Stimulated activated CD4-positive, alpha-beta T cell treated with anti-CD3 and anti-CD28 coated beads, TNF-alpha, amount 100 ng/mL, for 24 hours (primary cell): ENCODE measurements at places on chromosomes 1 and 21.
A peak's percentile ranks its signal among the peaks of the same experiment; 100 is the strongest.

- no peak for DNase-seq
These were observed 56.8 kb upstream of the CSF3R start for GRCh38 chr1:36539526-36539925.

GRCh38 chr1:205449750-205450443 lies 5.9 kb downstream of the BLACAT1 start:
- DNase-seq = no peak

GRCh38 chr1:62423580-62424242 lies 13.1 kb upstream of the USP1 start:
- DNase-seq = no peak

- DNase-seq = no peak
These were observed at the start of gene EFNA1 for GRCh38 chr1:155127105-155127966. Gene EFNA1, plus strand, starts transcription at chr1:155127876. Its CDS starts 102 bp downstream, at chr1:155127978.

- DNase-seq = no peak
These were observed 72.2 kb upstream of the SELENON start for GRCh38 chr1:25727635-25728286.

GRCh38 chr1:174160109-174160473 lies 771 bp downstream of the RABGAP1L start:
- peak; percentile 16 for DNase-seq

GRCh38 chr1:23930861-23931490 lies 17.8 kb upstream of the CNR2 start:
- no peak for DNase-seq

GRCh38 chr1:166848193-166848592 lies 8.9 kb downstream of the POGK start:
- DNase-seq = no peak

DNA sequence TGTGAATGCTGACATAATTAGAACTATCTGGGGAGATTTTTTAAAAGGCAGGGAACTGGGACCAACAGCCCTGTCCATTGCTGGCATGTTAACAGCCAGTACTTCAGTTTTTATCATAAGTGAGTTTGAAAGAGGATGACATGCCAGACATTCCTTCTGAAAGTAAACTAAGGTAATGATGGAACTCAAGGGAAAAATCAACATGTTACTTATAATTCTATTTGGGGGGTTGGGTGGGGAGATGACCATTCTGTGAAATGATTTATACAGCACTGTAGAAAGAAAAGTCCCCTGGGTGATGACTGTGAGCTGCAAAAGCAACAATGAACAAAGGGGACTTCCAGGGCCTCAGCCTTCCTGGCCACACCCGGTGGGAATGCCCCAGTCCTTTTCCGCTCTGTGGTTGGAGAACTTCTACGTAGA lies 5.4 kb upstream of the LAMC2 start:
- no peak for DNase-seq

DNA sequence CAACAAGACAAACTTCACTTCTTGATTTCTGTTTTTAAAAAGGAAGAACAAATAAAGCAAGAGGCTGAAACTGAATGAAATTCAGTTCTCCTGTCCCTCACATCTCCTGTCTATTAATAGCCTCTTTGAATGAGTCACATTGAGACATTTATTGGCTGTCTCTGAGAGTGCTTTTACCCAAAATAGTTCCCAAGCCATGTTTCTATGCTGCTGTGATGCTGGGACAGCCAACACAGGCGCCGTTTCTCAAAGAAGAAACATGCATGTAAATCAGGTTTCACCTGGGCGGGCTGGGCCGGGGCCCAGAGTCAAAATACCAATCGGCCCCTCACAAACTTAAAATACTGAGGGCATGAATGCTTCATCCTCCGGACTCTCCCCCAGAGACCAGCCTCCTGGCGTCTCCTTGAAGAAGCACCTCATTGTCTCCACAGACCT lies 105.2 kb downstream of the EDEM3 start:
- no peak for DNase-seq

DNA sequence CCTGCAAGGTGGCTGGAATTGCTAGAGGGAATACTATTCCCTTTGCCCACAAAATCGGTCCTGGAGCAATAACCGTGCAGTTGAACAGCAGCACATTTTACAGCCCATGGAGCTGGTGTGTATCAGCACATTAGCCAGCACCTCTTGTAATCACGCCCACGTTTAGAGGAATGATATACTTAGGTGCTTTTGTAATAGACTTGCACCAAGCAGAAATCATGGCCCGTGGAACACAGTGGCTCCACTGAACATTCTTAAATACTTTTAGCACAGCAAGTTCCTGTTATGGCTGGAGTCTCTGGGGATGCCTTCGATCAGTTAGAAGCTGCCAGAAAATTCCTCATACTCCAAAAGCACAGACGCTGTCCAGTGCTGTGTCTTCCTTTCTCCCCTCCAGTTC lies 218.1 kb upstream of the FAM78B start:
- DNase-seq = no peak

DNA sequence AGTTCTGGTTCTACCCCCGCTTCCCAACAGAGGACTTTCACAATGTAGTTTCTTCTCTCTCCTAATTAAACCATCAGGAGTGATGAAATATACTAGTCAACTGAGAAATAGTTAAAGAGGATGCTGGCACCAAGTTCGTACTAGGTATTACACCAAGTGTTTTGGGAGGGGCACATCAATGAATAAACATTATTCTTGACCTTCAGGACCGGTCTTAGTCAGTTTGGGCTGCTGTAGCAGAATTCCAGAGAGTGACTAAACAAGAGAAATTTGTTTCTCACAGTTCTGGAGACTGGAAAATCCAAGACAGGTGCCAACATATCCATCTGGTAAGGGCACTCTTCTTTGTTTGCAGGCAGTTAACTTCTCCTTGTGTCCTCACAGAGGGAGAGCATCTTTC lies 103.8 kb downstream of the SPATA17 start:
- DNase-seq = no peak

- no peak for DNase-seq
These were observed 197.8 kb downstream of the HIVEP3 start for GRCh38 chr1:41720861-41721410.

- DNase-seq = no peak
These were observed 37.4 kb downstream of the CFAP74 start for GRCh38 chr1:1966071-1966740.

GRCh38 chr1:193338194-193338593 lies 151.8 kb upstream of the B3GALT2 start:
- no peak for DNase-seq

DNA sequence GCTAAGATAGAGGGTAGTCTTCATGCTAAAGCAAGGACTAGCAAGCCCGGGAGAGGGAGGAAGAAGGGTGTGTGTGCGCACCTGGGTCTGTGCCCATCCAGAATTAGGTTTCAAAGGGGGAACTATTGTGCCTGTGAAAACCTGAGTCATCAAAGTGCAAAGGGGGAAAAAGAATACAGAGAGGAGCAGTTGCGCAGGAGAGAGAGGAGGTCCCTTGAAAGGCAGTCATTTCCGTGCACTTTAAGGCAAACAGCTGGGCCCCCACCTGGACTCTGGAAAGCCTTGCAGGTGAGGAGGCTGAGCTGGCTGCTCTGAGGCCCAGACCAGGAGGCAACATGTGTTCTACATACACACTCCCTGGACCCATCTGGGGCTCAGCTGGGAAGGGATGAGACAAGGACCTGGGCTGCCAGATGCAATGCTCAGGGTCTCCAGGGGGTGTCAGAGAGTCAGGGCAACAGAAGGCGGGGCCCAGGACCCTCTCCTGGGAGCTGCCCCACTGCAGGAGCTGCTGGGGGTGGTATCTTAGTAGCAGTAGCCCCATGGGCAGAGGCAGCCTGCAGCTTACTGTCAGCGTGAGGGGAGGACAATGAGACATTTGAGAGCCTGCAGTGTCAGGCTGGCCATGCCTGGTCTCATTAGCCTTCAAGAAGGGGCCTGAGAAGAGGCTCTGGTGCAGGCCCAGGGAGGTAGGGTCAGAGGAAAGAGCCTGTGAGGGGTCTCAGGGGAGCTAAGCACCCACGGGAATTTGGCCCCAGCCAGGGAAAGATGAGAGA lies 14.3 kb downstream of the PROK1 start:
- no peak for DNase-seq

GRCh38 chr1:224456637-224456953 lies 22.0 kb upstream of the WDR26 start:
- DNase-seq = no peak

GRCh38 chr1:23111600-23112535 lies 56.8 kb downstream of the LUZP1 start:
- no peak for DNase-seq

DNA sequence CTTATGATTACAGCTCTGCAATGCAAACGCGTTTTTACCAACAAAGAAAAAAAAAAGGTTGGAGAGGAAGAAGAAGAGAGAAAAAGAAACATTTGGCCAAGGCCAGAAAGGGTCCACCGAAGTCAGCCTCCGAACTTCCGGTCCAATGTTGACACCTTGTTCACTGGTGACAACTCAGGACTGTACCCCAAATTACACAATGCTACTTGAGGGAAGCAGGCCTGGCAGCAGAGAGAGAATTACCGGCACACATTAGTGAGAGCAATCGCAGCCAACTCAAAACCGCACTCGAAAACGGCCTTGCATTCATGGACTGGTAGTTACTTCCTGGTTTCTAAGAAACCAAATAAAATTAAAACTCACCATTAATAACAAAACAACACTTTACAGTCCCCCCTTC lies 652.5 kb downstream of the KIF26B start:
- DNase-seq = no peak

DNA sequence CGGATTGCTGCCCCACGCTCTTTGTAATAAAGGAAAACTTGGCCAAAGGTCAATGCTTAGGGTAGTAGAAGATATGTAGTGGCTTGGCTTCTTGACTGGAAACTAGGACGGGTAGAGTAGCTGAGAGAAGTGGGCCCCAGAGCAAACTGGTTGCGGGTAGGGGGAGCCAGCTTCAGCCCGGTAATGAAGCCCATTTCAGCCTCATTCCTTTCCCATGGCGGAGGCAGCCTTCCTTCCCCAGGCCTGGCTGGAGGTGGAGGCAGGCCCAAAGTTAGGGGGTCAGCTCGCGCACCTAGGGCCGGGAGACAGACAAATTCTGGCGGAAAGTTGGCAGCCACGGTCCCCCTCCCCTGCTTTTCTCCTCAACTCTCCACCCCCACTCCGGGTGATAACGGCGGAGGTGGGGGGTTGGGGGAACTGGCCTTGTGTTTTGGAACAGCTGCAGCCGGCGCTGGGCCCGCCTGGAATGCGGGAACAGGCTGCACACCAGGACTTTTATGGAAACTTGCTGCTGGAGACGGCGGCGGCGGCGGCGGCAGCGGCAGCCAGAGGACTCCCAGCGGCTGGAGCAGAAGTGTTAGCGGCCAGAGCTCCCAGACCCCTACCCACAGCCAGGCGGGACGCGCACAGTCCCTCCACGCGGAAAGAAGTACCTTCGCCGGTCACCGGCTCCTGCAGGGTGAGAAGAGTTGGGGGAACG lies at the start of gene NEXN:
Gene NEXN, plus strand, starts transcription at position 544 of the 700 bp plus-strand sequence. CDS start 27,483 bp downstream, outside the sequence.
- DNase-seq = no peak

DNA sequence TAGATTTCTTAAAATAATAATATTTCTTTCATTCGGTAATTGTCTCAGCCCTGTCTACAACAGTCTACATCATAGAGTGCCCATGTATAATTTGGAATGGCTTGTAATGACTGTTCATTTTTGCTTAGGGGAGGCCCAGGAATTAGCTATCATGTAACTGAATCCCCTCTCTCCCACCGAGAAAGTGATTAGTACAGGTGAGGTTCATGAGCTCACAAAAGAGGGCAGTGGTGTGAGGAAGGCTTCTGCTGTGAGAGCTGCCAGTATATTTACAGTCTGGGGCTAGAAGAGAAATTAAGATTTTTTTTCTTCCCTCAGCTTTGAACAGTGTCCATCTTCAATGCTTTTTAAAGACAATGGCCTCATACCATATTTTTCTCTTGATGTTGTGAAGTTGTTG lies 340.7 kb downstream of the ADGRL2 start:
- DNase-seq = no peak

DNA sequence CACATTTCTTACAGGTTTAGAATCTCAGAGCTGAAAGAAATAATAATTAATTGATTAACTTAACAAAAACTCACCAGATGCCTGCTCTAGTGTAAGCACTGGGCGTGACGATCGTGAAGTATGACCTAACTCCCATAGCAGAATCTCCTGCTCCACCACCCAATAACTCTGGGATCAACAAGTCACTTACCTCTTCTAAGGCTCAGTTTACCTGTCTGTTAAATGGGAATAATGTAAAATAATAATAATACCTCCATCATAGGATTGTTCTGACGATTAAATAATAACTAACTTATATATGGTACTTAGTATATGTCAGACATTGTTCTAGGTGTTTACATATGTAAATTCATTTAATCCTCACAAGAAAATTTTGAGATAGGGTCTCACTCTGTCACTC lies 24.6 kb downstream of the COA7 start:
- DNase-seq = no peak

- no peak for DNase-seq
These were observed 8.4 kb upstream of the HIVEP3 start for GRCh38 chr1:41927118-41927517.

DNA sequence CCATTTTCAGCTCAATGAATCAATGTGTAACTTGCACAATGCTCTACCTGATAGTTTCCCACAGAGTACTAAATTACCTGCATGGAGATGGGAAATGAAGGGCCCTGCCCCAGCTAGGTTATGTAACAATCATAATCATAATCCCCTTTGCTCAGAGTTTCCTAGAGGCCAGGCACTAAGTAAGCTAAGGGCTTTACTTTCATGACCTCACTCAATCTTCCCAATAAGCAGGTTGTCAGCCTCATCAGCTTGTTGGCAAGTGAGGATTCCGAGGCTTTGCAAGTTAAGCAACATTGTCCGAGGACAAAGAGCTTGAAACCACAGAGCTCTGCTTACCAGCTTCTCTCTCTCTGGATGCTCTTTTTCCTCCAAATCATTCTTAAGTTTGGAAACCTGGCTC lies 64.1 kb upstream of the NTPCR start:
- DNase-seq = no peak

DNA sequence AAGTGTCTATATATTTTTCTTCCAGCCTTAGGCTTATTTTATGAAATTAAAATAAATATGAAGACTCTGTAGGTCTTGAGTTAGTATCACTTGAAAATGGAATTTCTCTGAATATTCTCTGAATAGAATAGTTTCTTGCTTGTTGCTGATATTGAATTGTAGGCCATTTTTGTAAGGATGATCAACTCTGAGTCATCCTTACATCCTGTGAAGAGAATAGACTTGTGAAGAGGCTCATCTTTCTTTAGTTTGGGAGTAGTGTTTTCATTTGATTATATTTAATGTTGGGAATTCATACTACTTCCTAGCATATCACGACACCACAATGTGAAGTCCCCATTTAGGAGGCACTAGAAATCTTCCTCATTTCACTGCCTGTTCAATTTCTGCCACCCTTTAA lies 27.5 kb upstream of the CD1D start:
- no peak for DNase-seq

DNA sequence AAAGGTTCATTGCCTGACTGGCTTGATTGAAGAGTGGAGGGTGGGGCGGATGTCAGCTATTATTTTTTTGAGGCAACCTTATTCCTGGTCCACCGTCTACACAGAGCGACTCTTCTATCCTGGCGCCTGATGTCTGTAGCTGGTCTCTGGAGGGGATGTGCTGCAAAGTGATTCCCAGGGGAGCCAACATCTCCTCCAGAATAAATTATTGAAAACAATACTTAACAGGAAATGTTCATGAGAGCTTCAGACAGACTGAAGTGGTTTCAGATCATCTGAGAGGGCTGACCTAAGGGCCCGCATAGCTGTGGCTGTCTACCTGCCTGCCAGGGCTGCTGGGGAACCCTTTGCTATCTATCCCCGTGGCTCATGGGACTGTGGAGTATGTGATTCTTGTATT lies 66.7 kb downstream of the TEX35 start:
- no peak for DNase-seq
